Stomach (tissue), 19 donors: ENCODE measurements at places on chromosomes 13 and 19. TPM values are rescaled to one million over a fixed set of nuclear protein-coding genes. Genes with fewer than 3 reads are reported as not detected.

- no peak for DNase-seq
- H3K4me1 ChIP-seq, result peaks cover 6% of the 10 kb centered on the region
- no peak overlapping the region for H3K27ac ChIP-seq
- H3K4me3 ChIP-seq, result no peak overlapping the region
- no peaks in the 10 kb centered on the region for H3K36me3 ChIP-seq
- H3K27me3 ChIP-seq, result no peaks in the 10 kb centered on the region
Measured at GRCh38 chr13:48401480-48401879, 11.4 kb downstream of the LPAR6 start.

DNA sequence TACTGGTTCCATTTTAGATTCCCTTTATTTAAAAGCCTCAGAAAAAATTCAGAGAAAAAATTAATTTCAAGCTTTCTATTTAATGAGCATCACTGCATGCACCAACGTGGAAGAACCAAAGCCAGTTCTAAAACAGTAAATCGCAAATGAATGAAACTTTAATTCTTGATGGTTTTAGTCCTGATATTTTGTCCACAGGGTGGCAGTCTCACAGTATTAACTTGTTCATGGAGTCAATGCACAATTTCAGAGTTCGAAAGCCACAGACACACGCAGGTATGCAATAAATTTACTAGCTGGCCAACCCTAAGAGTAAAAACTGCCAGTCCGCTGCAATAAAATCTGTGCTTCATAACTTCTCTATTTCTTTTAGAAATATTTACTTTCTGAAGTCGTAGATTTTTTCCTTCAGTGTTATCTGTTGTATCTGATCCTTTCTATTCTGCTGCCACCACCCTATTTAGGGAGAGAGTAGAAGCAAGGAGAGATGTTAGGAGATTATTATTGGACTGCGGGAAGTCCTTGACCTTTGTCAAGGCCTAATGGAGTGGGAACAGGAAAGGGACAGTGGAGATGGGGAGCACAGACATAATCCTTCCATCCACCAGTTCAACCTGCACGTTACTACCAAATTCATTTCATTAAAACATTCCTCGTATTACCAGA lies 7.0 kb upstream of the WBP4 start:
- DNase-seq, result peak; percentile 81
- peaks cover 52% of the 10 kb centered on the region for H3K4me1 ChIP-seq
- H3K4me3 ChIP-seq, result no peak overlapping the region
- H3K27me3 ChIP-seq, result no peaks in the 10 kb centered on the region
- peak overlapping the region; percentile 65 for H3K27ac ChIP-seq

DNA sequence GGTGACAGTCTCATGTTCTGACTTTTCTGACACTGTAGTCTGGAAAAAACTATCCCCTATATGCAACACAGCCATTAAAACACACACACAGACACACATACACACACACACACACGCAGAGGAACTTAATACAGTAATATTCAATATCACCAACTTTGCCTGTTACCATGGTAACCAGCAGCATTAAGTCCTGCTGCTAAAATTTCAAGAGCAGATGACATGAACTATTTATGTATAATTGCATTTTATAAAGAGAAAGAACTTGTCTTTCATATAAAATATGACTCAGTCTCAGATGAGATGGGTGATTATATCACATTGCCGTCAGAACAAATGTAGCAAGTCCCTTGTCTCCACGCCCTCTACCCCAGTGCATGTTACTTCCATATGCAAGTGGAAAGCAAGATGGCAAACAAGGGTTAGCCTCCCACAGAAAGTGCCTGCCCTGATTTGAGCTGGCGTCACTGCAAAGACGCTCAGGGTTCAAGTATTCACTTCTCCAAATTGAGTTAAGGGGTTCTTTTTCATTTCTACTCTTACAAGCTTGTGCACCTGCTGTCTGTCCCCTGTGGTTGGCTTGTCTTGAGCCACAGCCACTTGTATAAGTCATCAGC lies 576.8 kb downstream of the UQCRFS1 start:
- H3K4me3 ChIP-seq, result no peak overlapping the region
- no peak for DNase-seq
- H3K4me1 ChIP-seq, result no peaks in the 10 kb centered on the region

DNA sequence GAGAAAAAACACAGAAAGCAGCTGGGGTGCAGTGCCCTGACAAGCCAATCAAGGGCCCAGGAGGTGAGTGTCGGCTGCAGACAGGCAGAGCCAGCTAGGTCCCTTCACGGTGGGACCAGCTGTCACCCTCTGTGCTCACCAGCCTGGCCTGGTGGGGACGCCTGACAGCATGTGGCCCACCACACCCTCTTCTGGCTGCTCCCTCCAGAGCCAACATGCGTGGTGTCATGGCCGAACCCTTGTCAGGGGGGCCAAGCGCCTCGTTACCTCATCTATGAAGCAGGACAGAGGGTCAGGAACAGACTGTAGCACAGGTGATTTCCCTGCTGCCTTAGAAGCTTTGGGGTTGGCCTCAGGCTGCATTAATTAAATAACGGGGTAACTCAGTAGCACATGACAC lies 40.0 kb upstream of the ISYNA1 start:
- peaks cover 89% of the 10 kb centered on the region for H3K4me1 ChIP-seq
- peak overlapping the region; percentile 25 for H3K27ac ChIP-seq
- H3K4me3 ChIP-seq, result no peak overlapping the region

DNA sequence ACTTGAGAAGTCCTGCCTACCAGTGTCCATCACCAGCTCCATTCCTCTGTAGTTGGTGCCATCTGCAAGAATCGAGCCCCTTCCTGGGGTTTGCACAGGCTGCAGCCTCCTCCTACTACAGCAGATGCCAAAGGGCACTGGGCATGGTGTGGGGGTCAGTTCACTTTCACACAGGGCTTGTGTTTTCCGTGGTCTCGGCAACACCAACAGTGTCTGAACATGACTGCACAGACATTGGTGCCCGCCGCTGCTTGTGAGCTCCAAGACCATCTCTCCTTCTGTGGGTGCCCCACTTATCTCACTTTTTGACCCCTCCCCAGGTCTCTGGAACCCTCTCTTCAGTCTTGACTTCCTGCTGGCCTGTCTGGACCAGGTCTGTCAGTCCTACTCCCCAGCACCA lies 15.2 kb downstream of the ZNF446 start:
- H3K27ac ChIP-seq, result no peak overlapping the region
- no peaks in the 10 kb centered on the region for H3K4me1 ChIP-seq
- H3K36me3 ChIP-seq, result no peaks in the 10 kb centered on the region
- H3K27me3 ChIP-seq, result no peaks in the 10 kb centered on the region
- no peak overlapping the region for H3K4me3 ChIP-seq

GRCh38 chr19:11578258-11579142 lies 1.1 kb upstream of the ACP5 start:
- H3K4me1 ChIP-seq, result peaks cover 53% of the 10 kb centered on the region
- H3K36me3 ChIP-seq, result peaks cover 18% of the 10 kb centered on the region
- peak overlapping the region; percentile 45 for H3K4me3 ChIP-seq
- DNase-seq, result peak; percentile 70
- H3K27ac ChIP-seq, result peak overlapping the region; percentile 56

DNA sequence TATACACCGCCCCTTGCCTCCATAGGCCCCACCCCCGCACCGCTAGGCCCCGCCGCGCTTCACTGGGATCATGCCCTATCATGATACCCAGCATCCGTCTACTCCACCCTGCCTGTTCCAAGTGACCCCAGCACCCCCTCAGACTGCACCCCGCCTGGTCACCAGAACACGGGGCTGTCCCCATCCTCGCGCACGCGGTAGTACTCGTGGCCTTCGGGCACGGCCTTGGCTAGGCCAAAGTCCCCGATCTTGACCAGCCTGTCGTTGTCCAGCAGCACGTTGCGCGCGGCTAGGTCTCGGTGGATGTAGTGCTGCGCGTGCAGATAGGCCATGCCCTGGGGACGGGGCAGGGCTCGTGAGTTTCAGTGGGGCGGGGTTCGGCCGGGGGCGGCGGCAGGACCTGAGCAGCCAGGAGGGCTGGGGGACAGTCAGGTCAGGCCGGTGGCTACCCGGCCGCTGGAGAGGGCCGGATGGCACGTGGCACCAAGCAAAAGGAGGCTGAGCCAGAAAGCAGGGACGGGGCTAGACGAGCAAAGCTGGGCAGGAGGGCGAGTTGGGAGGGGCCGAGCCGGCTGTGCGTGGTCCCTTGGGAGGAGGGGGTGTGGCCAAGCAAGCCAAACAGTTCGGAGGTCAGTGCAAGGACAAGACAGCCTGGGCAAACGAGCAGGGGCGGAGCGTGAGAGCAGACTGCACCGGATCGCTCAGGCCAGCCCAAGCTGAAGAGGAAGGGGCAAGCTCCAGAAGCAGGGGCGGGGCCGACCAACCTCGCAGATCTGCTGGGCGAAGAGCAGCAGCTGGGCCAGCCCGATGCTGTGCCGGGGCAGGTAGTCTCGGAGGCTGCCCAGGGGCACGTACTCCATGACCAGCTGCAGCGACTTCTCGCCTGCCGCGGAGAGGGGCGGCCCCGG lies 13.6 kb upstream of the ICAM3 start:
- DNase-seq, result no peak
- peaks cover 8% of the 10 kb centered on the region for H3K4me1 ChIP-seq
- no peaks in the 10 kb centered on the region for H3K27me3 ChIP-seq

- H3K27ac ChIP-seq, result no peak overlapping the region
- no peaks in the 10 kb centered on the region for H3K4me1 ChIP-seq
- H3K36me3 ChIP-seq, result no peaks in the 10 kb centered on the region
- no peak overlapping the region for H3K4me3 ChIP-seq
- DNase-seq, result peak; percentile 41
Measured at GRCh38 chr19:51002542-51003311, 1.3 kb upstream of the KLK8 start.

RTBDN gene
- not detected for total RNA-seq

GAPDHS gene
- total RNA-seq, result not detected

SPRED3 gene
- 1.7 TPM for total RNA-seq
